ENCODE measurements at places on chromosomes 5 and 9.

DNA sequence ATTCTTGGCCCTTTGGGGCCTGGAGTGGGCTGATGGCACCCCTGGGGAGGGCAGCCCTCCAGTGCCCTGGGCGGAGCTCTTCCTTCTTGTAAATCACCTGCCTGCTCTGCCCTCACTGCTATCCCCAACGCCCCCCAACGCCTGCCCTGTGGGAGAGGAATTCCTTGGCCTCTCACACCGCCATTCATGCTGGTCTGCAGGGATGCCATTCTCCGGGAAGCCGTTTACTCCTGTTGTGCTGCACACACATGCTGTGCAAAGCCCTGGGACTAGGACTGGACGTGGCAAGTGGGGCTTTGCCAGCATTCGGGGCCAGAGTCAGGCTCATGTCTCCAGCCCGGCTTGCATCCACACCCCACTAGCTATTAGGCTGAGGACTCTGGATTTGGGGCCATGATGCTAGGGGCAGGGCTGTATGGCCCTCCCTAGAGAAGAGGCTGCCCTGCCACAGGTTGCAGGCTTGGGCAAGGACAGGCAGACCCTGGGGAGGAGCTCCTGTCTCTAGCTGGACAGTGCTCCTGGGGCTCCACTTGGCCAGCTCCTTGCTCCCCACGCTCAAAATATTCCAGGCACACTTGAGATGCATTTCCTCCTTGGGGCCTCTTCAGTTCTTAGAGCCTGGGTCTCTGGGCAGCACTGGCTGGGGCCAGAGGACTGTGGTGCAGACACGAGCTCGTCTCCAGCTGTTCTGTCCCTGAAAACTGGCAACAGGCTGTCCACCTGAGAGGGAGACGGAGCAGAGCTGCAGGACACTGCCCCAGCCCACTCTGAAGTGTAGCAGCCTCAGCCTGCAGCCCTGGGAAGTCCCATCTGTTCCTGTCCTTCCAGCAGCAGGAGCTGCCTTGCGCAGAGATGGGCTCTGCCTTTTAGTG, 226.9 kb downstream of the CACNA1B start:
- no peak for DNase-seq

DNA sequence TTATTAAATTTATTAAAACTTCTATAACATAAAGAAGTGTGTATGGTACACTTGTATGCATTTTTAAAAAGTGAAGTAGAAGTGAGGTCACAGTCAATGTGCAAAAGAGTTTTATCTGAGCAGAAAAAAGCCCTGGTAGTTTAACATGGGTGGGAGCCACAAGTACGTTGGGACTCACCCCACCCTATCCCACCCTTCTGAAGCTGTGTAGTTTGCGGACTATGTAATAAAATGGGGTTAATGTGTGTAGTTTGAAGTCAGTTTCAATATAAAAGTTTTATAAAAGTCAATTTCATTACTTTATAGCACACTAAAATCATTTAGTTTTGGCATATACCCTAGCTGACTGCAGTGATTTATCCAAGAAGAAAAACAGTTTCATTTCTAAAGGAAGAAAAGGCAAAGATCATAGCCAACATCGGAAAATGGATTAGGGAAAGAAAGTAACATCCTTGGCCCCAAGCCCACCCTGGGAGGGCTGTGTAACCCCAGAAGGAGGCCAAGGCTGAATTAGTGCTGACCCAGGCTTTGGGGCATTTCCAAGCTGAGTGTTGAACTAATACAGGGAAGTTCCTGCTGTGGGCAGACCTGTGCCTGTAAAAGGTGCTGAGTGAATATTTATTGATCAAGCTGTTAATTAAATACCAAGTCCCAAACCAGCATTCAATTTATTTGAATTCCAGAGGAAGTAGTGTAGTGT, 398.6 kb upstream of the ADAMTSL1 start:
- DNase-seq, result no peak

DNA sequence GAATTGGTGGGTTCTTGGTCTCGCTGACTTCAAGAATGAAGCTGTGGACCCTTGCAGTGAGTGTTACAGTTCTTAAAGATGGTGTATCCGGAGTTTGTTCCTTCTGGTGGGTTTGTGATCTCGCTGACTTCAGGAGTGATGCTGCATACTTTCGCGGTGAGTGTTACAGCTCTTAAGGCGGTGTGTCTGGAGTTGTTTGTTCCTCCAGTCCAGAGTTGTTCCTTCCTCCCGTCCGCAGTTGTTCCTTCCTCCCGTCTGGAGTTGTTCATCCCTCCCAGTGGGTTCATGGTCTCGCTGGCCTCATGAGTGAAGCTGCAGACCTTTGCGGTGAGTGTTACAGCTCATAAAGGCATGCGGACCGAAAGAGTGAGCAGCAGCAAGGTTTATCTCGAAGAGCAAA, 159.6 kb upstream of the ADAMTSL1 start:
- DNase-seq, result no peak

DNA sequence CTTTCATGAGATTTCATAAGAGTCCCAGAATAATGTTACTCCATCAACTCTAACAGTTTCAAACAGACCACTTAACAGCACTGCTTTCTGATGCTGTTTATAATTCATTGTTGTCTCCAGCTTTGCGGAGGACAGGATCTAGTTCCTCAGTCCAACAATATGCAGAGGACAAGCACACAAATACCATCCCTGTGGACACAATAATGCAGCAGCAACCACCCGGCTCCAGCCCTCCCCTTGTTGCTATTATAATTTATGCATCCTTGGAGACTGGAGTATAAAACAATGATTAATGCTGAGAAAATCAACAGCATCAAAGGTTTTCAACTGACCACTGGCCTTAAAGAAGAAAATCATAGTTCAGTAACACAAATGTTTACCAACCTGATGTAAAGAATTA, 108.3 kb downstream of the DENND1A start:
- no peak for DNase-seq

GRCh38 chr9:14198841-14199455, 115.0 kb downstream of the NFIB start:
- DNase-seq, result no peak

GRCh38 chr5:9924614-9925013, 294.5 kb upstream of the TAS2R1 start:
- DNase-seq, result no peak

GRCh38 chr5:44396312-44396711, 7.1 kb upstream of the FGF10 start:
- no peak for DNase-seq

DNA sequence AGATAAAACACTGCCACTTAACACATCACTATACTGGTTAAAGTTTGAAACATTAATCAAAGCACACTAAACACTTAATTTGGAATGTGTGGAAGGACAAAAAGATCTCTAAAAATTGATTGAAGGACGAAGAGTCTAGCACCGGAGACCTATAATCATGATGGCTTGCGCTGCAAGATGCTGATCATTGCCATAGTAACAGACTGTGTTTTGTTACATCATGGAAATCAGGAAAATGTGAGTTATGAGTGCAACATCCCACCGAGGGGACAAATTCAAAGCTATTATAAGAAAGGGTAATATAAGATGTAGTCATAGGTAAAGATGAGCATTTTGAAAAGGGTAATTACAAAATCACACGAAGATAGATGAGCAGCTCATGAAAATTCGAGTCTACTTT, 278.8 kb upstream of the CTNND2 start:
- DNase-seq, result no peak

DNA sequence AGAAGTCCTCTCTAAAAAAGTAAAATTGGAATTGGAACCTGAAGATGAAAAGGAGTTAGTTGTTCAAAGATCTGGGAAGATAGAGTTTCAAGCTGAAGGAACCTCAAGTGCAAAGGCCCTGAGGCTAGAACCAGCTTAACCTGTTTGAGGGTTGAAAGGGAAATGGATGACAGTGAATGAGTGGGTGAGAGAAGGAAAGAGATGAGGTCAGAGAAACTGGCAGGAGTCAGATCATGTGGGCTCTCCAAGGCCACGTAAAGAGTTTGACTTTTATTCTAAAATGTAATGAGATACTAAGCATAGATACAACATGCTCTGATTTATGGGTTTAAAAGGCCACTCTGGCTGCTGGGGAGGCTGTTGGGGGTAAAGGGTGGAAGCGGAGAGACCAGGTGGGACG, 2.5 kb upstream of the RAD23B start:
- no peak for DNase-seq

DNA sequence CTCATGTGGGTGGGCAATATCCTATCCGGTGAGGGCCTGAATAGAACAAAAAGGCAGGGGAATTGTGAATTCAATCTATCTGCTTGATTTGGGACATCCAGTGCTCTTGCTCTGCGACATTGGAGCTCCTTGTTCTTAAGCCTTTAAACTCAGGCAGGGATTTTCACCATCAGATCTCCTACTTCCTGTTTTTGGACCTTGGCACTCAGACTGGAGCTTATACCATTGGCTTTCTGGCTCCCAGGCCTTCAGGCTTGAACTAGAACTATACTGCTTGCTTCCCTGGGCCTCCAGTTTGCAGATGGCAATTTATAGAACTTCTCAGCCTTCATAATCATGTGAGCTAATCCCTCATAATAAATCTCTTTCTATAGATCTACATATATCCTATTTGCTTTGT, 134.3 kb upstream of the CLINT1 start:
- DNase-seq, result no peak

DNA sequence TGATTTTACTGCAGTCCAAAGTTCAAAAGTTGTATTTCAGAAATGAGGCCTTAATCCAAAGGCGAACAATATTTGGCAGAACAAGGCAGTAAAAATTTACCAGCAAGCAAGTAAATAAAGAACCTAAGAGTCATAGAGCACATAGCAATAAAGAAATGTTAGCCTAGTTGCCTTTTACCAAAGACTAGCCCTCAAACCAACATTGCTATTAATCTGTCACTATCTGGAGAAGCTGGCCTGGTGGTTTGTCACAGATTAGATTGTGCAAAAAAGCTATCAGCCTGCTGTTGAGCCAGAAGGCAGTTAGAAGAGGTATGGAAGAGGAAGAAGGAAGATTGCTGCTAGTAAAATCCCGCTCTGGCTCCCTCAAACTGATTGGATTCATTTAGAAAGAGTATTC, 304.7 kb upstream of the KLF4 start:
- no peak for DNase-seq

DNA sequence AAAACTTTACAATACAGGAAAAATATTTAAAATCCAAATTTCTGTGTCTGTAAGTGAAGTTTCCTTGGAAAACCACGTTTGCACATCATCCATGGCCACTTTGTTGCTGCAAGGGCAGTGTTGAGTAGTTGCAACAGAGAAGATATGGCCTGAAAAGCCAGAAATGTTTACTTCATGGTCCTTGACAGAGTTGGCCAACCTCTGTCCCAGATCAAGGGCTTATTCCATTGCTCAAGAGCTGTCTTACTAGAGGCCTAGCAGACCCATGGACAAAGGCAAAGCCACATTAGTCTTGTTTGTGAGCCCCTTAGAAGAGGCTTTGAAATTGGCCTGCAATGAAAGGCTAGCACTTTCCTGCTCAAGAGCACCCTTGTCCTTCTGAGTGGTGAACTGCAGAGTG, 119.4 kb downstream of the GAS1 start:
- DNase-seq, result no peak

DNA sequence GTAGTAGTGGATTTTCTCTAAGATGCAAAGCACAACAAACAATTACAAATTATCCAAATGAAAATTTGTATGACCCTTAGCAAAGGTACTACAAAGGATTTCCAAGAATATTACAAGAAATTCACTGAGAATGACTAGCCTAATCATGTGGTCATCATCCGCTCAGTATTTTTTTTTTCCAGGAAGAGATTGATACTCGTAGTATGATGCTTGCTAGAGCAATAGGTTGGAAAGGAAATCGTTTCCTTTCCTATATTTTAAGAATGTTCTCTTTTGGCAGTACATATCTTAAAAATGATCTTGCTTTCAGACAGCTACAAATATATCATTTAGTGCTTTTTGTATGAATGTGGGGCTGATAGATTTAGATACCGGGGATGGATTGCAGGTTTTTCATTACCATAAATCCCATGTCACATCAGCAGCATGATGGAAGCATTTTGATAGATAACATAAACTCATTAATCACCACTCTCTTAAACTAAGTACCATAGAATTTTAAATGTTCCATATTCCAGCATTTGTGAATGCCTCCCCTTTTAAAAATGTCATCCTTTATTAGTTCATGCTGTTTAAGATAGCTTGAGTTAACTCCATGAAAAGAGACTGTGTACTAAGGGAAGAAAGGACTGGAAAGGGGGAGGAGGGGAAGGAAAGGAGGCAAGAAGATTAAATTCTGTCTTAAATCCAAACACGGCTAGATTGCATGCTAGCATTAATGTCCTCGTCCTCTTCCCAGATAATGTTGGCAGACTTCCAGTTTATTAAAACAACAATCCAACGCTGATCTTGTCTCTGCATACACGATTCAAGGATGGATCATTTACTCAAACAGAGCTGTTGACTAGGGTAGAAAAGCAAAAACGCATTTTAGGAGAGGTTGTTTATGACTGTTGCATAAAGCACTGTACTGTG, 311.7 kb upstream of the ZNF608 start:
- no peak for DNase-seq

- no peak for DNase-seq
Observed at GRCh38 chr5:10499776-10500175, 58.1 kb downstream of the ROPN1L start.

DNA sequence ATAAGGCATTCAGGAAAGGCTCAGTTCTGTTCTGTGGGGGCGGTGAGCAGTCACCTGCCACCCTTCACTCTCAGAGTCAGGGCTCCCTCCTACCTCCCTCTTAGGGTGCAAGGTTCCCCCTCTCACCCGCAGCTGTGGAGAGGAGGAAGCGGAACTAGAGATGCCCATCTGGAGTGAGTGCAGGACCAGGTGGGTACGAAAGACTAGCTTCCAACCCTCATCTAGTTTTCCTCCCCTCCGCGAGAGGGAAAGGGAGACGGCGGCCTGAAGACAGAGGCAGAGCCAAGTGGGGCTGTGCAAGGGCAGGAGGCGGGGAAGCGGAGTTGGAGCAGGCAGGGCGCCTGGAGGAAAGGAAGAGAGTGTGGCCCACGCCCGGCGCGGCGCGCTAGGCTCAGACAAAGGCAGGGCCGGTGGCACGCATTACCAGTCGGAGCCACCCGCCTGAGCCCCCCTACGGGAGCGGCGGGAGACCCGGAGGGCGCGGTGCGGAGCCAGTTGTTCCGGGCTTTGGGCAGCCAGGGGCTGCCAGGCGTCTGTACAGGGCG, 7.3 kb downstream of the PRR7 start:
- DNase-seq, result no peak

DNA sequence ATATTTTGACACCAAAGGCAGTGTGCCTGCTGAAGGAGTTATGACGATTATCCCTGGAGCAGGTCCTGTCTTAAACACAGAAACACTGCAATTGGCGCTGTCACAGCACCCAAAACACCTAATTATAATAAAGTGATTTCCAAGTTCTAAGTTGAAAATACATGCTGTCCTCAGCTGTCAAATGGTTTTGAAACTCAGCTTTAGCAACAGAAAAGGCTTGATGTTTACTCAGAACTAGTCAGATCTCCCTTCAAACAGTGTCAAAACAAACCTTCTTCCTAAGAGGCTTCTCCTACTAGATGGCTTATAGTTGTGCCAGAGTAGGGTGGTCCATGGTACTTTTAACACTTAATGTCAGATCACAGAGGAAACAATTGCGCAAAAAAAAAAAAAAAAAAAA, 87.2 kb upstream of the IRX1 start:
- DNase-seq, result no peak

- DNase-seq, result no peak
Observed at GRCh38 chr5:57063773-57064172, 110.1 kb upstream of the GPBP1 start.

- no peak for DNase-seq
Observed at GRCh38 chr9:37295178-37295577, 127.3 kb upstream of the GRHPR start.

GRCh38 chr9:131697097-131697496, 42.8 kb downstream of the RAPGEF1 start:
- DNase-seq, result no peak

Measured in stimulated activated CD8-positive, alpha-beta memory T cell treated with anti-CD3 and anti-CD28 coated beads, Interleukin-4, amount 100 ng/mL, for 4 hours (primary cell).